Vagina (tissue), 2 donors: ENCODE measurements at places on chromosomes 3 and 15. TPM values are rescaled to one million over a fixed set of nuclear protein-coding genes. Genes with fewer than 3 reads are reported as not detected.

Gene PPM1L
- total RNA-seq: 14.2 TPM

Gene SLC12A1
- not detected for total RNA-seq

Gene C2CD4A
- not detected for total RNA-seq

Gene MESP1
- 2.7 TPM for total RNA-seq
